Hippocampal formation (tissue), 2 donors: ENCODE measurements at places on chromosomes 11 and 22.

DNA sequence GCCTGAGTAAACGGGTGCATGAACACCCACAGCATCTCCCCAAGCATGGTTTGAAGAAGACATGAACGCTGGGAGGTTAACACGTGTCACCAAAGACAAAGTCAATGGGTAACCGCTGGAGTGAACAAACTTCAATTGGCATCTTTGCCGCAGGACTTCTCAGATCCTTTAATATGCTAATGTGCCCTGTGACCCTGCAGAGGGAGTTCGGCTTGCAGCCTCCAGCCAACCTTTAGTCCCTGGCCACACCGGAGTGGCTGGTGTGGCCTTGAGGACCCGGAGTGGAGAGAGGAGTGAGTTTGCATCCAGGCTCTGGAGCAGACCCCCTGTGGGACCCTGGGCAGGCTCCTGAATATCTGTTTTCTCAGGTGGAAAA, 57.0 kb downstream of the FLRT1 start:
- DNase-seq, result no peak

- DNase-seq, result no peak
Measured at GRCh38 chr22:46354993-46355305, 19.4 kb downstream of the TRMU start.

DNA sequence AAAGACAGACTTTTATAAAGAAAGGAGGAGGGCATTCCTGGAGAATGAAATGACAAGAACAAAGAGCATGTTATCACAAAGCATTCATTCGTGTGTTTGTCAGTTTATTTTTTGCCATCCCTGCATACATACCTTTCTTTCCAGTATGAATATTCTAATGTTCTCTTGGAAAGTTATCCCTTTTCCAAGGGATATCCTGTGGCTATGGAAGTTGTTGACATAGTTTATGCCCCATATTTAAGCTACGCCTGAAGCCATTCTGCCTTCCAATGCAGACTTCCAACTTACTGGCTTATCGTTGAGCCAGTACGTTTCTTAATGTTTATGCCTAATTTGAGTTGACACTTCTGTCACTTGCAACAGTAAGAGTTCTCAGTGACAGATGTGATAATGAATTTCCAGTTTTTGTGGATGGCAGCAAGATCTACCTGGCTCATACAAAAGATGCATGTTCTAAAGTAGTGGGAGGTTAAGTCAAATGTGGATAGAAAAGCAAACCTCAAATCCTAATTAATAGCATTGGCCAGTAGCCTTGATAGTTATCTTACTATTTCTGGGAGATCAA, 133.3 kb upstream of the ANO3 start:
- DNase-seq, result no peak

DNA sequence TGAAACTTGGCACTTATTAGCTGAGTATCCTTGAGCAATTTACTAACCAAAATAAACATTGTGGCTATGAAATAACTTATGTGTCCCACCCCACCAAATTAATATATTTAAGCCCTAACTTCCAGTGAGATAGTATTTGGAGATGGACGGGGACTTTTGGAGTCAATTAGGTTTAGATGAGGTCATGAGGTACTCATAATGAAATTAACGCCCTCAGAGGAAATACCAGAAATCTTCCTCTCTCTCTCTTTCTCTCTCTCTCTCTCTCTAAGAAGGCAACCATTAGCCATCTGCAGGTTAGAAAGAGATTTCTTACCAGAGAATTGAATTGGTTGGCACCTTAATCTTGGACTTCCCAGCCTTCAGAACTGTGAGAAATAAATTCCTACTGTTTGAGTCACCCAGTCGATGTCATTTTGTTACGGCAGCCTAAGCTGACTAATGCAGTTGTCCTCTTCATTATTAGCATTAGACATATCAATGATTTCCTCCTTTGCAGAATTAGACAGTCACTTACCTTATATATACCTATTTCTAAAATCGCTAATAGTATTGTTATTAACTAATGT, 1284.0 kb downstream of the FAM181B start:
- no peak for DNase-seq

- no peak for DNase-seq
Measured at GRCh38 chr11:2516276-2517015, 71.6 kb downstream of the KCNQ1 start.

DNA sequence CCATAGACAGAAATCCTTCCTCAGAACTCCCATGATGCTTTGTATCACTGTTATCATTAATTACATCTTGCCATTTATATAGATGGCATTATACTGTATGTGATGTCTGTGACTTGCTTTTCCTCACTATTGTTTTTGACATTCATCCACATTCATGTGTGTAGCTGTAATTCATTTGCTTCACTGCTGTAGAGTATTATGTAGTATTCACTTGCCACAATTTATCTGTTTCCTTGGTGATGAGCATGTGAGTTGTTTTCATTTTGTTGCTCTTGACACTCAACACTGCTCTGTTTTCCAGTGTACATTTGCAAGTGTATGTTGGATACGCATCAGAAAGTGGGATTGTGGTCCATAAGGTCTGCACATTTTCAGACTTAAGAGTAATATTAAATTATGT, 328.6 kb upstream of the C11orf87 start:
- DNase-seq, result no peak
